Naive thymus-derived CD4-positive, alpha-beta T cell (primary cell): ENCODE measurements at places on chromosomes 6 and 20. TPM values are rescaled to one million over a fixed set of nuclear protein-coding genes. Genes with fewer than 3 reads are reported as not detected.

ADGRF4 gene
- not detected for polyA plus RNA-seq

DNA sequence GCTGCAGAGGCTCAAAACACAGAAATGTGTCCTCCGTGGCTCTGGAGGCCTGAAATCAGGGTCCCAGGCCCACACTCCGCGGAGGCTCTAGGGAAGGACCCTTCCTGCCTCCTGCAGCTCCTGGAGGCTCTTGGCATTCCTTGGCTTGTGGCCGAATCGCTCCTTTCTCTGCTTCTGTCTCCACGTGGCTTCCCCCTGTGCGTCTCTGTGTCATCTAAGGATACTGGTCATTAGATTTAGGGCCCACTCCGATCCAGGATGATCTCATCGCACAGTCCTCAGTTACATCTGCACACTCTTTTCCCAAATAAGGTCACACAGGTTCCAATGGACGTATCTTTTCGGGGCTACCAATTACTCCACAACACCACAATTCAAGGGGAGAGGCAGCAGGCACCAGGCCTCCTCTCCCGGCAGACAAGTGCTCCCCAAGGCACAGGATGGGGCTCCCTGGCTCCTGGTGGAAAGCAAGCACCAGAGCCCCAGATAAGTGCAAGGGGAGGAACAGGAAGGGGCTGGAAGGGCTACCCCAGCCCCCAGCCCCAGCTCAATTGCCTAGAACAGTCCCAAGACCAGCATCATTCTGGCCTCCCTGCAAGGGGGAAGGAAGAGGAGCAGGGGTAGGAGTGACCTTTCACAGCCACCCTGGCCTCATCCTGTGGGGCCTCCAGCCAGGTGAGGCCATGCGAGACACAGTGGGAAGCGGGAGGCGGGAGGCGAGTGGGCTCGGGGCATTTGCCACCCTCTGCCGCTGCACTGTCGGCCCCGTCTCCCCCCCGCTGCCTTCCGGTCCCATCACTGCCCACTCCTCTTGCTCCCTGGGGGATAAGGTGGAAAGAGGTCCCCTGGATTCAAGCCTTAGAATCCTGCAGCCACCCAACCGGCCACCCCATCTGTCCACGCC lies 16.3 kb downstream of the NTSR1 start:
- H3K4me1 ChIP-seq: peaks cover 7% of the 10 kb centered on the region
- H3K27ac ChIP-seq: no peak overlapping the region
- DNase-seq: no peak
- no peaks in the 10 kb centered on the region for H3K27me3 ChIP-seq

- DNase-seq: no peak
- peaks cover 71% of the 10 kb centered on the region for H3K4me1 ChIP-seq
- no peaks in the 10 kb centered on the region for H3K36me3 ChIP-seq
- H3K27ac ChIP-seq: peak overlapping the region; percentile 93
- no peaks in the 10 kb centered on the region for H3K27me3 ChIP-seq
- H3K4me3 ChIP-seq: no peak overlapping the region
Measured at GRCh38 chr20:58657986-58658385, 6.9 kb downstream of the STX16 start.

- H3K4me1 ChIP-seq: no peaks in the 10 kb centered on the region
- DNase-seq: no peak
- H3K27me3 ChIP-seq: no peaks in the 10 kb centered on the region
- no peaks in the 10 kb centered on the region for H3K36me3 ChIP-seq
Measured at GRCh38 chr6:39088331-39088730, 26.7 kb downstream of the SAYSD1 start.

DNA sequence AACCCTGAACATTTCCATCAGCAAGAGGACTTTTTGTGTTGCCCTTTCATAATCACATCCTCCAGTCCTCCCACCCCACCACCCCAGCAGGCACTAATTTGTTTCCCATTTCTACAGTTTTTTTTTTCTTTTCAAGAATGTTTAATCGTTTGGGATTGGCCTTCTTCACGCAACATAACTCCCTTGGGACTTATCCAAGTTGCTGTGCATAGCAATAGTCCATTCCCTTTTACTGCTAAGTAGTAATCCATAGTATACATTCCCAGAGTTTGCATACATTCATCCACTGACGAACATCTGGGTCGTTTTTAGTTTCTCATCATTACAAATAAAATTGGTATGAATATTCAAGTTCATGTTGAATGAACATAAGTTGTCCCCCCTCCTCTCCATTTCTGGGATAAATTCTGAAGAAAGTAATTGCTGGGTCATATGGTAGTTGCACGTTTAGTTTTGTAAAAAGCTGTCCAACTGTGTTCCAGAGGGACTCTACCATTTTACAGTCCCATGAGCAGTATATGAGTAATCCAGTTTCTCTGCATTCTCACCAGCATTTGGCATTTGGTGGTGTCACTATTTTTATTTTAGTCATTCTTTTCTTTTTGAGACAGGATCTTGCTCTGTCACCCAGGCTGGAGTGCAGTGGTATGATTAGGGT lies 90.8 kb downstream of the DOK5 start:
- H3K27me3 ChIP-seq: no peaks in the 10 kb centered on the region
- no peak for DNase-seq
- H3K4me1 ChIP-seq: no peaks in the 10 kb centered on the region
- no peak overlapping the region for H3K4me3 ChIP-seq
- H3K36me3 ChIP-seq: no peaks in the 10 kb centered on the region
- no peak overlapping the region for H3K27ac ChIP-seq

DNA sequence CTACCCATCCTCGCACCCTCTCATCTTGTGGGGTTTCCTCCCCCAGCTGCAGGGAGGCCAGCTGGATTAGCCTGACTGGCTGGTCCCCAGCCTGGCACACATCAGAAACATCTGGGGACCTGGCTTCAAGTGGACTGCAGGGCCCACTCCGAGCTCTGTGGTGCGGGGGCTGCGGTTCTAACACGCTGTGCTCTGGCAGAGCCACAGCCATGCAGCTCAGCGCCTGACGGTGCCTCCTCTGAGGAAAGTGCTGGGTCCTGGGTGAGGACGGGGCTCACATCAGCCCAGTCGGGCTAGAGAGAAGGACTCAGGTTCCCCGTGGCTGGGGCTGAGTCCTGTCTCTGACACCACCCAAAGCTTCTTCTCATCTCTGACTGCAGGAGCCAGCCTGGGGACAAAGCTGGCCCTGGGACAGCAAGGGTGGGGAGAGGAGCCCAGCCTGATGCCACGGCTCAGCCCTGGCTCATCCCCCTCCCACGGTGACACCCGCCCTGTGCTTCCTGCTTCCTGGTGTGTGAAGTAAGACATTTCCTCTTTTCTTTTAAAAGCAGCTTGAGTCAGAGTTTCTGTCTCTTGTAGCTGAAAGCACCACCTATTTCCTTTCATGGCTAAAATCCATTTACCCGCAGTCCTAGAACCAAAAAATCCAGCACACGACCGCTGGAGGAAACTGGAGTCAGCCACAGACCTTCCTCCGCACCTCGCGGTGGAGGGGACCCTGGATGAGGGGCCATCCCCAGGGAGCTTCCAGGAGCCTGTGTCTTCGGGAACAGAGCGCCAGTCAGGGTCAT lies 127.4 kb upstream of the AFDN start:
- no peaks in the 10 kb centered on the region for H3K27me3 ChIP-seq
- peak overlapping the region; percentile 29 for H3K4me3 ChIP-seq
- no peaks in the 10 kb centered on the region for H3K36me3 ChIP-seq
- no peak overlapping the region for H3K27ac ChIP-seq
